ENCODE measurements at places on chromosomes 1 and 21.

DNA sequence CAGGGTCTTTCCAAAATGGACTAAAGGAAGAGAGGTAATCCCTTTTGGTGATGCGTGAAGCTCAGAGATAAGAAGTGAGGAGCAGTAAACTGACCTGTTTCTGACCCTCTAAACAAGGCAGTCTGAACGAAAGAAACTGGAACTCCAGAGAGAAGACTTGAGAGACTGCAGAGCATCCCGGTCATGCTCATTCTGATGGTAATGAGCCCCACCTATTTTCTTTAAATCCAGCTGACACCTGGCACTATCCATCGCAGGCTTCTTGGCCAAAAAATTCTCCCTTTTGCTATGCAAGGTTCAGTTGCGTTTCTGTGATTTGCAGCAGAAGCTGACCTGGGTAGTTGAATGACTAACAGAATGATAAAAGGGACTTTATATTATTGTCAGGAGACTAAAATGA lies 105.9 kb upstream of the KCNK2 start:
- no peak for DNase-seq

DNA sequence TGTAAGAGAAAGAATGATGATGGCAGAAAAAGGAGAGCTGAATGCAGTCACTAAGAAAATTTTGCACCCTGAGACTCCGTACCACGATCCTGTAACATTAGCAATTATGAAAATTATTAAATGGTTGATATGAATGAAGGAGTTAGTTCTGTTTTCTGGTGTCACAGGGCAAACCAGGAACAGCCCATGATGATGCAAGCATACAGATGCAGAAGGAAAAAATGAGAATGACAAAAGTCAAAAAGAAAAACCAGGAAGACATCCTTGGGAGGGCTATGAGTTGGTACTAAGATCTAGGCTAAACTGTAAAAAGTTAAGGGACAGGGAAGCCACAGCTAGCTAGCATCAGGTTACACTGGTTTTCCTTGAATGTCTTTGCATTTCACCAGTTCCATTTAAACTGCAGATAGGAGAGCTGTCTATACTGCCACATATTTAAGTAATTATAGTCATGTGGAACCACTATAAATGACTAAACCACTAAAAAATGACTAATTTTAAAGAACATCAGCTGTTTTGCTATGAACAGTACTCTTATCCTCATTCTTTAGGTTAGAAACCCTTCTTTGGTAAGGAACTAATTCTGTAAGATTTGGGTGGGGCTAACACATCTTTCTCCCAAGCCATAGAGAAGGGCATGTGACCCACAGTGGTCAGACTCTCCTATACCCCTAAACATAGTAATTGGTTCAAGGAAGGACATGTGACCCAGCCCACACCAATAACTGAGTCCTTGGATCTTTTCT lies 11.4 kb downstream of the DOCK7 start:
- DNase-seq = no peak

DNA sequence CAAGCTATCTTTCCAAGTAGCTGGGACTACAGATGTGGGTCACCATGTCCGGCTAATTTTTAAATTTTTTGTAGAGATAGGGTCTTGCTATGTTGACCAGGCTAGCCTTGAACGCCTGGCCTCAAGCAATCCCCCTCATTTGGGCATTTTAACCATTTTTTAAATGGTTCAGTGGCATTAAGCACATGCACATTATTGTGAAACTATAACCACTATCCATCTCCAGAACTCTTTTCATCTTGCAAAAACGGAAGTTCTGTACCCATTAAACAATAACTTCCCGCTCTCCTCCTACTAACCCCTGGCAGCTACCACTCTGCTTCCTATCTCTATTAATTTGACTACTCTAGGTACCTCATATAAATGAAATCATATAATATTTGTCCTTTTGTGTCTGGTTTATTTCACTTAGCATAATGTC lies 4.8 kb upstream of the IL6R start:
- DNase-seq = no peak

DNA sequence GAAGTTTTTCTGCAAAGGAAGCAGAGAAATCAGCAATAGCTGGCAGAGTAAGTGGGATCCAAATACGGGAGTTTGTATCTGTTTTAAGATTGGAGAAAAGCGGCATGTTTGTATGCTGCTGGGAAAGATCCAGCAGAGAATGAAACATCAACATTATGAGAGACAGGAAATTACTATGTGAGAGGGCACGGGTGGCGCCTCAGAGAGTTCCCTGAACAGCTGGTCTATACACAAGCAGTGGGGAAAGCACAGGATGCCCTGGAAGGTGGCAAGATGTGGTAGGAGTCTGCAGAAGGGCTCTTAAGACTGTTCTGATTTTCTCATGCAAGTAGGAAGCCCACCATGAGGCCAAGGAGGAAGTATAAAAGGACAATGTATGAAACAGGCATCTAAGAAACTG lies 130.4 kb downstream of the RERE start:
- DNase-seq = no peak

GRCh38 chr1:230745071-230745470 lies 2.1 kb upstream of the CAPN9 start:
- DNase-seq = no peak

DNA sequence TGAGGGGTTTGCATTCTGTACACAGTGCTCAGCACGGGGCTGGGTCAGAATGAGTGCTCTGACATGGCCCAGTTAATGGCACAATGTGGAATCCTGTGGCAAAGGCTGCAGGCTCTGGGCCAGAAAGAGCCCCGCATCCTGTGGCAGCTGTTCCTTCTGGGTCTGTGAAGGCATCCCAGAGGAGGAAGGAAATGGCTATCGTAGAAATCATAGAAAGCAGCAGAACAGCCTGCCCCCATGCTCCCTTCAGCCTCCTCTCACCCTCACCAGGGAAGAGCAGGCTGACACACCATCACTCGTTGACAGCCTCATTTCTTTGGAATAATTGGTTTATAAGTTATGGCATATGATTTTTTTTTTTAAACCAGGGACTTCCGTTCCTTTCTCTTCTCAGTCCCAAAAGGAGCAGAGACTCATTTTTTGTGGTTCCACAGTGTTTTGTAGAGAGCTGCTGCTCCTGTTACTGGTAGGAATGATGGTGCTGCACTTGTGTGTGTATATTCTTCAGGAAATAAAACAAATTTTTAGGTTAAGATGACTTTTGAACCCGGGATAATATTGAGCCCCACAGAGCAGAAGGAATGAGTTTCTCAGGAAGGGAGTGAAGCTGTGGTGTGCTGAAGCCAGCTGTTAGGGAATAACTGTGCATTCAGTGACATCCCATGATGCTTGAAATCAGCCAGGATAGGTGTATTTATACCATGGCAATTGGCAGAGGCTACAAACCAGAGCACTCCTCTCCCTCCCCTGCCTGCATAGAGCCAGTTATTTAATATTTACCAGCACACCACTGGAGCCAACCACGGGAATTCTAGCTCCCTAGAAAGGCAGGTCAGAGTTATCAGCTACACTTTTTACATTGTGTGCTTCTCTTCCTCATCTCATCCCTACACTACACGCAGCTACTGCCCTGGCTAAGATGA lies 32.0 kb downstream of the PLXNA2 start:
- no peak for DNase-seq

- DNase-seq = no peak
Measured at GRCh38 chr1:186849271-186849671, 20.5 kb downstream of the PLA2G4A start.

GRCh38 chr21:16514316-16514715 lies 784.5 kb downstream of the USP25 start:
- no peak for DNase-seq

DNA sequence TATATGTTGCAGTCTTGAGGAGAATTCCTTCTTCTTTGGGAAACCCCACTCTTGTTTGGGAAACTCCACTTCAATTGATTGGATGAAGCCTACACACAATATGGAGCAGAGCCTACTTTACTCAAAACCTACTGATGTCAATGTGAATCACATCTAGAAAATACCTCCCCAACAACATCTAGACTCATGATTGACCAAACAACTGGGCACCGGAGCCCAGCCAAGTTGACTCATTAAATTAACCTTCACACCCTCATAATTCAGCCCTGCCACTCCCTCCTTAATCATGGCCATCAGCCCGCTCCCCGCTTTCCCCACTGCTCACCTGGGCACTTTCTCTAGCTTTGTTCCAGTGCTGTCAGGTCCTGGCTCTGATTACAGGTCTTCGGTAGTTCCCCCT lies 208.1 kb upstream of the MAP1LC3C start:
- no peak for DNase-seq

GRCh38 chr1:48536477-48536876 lies 64.5 kb upstream of the SPATA6 start:
- no peak for DNase-seq

DNA sequence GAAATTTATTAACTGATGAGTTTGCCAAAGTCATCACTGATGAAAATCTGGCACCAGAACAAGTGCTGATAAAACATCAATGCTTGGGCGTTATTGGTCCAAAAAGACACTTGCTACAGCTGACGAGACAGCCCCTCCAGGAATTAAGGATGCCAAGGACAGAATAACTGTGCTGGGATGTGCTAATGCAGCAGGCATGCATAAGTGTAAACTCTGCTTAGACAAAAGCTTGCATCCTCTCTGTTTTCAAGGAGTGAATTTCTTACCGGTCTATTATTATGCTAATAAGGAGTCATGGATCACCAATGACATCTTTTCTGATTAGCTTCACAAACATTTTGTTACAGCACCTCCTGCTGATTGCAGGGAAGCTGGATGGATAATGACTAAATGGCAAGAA lies 402.0 kb downstream of the LTN1 start:
- no peak for DNase-seq

DNA sequence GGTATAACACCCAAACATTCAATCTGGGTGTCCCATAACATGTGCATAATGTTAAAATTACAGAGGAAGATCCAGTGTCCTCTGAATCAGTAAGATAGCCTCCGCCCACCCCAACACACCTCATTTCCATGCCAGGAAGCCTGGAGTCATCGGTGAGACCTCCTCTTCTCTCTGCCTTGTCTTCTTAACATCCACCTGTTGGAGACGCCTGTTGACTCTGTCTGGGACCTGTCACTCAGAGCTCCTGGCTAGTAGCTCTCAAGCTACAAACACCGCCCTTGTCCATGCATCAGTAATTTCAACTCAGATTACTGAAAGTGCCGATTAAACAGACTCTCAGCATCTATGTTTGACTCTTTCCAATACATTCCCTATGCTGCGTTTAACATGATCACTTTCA lies 27.4 kb downstream of the KCNJ15 start:
- no peak for DNase-seq

- no peak for DNase-seq
Measured at GRCh38 chr1:100699744-100700143, 19.8 kb upstream of the VCAM1 start.

DNA sequence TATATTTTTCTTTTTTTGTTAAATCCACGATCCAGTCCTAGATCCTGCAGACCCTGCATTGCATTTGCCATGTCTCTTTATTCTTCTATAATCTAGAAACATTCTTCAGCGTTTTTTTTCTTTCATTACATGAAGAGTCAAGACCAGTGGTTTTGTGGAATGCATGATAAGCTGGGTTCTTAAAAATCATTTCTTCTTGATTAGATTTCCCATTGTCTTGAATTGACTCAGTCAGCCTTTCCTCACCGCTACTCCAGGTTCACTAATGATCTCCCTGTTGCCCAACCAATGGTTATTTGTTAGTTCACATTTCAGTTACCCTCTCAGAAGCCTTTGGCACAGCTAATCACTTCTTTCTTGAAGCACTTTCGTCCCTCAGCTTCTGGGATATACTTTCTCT lies 25.2 kb downstream of the CHD1L start:
- no peak for DNase-seq

DNA sequence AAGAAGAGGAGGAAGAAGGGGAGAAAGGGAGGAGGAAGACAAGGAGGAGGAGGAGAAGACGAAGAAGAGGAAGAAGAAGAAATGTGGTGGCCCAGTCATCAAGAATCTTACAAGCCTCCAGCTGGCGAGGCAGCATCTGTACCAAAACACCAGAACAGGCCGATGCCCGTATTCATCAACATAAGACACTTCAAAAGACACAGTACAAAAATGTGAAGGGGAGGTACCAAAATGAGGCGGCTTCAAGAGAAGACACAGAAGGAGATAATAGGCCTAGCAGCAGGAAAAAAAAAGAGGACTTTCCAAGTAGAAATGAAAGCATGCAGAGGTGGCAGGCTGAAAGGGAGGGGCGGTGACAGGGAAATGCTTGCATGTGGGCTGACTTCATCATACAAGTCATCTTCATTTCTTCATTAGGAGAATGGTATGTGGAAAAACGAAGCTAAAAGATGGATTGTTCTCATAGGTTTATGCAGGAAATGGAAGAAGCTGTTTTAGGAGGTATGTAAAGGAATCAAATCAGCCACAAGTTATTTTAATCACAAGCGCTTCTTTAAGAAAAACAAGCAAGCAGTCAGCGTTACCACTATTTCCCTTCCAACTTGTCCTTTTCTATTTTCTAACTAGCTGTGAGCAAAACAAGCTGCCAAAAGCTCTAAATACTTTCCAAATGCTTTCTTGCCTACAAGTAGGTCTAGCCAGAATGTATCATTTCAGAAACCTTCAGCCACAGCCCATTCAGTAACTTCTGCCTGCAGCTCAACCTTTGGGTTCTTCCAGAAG lies 192.3 kb downstream of the SLC45A1 start:
- peak; percentile 86 for DNase-seq

GRCh38 chr1:100028765-100029164 lies 59.0 kb downstream of the SLC35A3 start:
- no peak for DNase-seq

DNA sequence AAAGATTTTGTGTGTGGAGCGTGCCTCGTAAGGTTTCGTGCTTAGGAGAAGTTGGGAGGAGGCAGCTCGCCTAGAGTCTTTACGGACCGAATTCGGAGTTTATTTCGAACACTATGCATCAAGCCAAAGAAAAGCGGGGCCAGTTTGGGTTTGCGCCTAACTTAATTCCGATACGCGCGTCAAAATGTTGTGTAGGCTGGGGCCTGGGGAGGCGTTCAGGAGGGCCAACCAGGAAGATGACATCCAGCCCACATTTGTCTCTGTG lies 6.4 kb downstream of the FOXD2 start:
- DNase-seq = no peak

- peak; percentile 77 for DNase-seq
Measured at GRCh38 chr1:180912211-180912800, 391 bp upstream of the KIAA1614 start.

GRCh38 chr1:93701629-93702028 lies 20.0 kb upstream of the BCAR3 start:
- DNase-seq = no peak

DNA sequence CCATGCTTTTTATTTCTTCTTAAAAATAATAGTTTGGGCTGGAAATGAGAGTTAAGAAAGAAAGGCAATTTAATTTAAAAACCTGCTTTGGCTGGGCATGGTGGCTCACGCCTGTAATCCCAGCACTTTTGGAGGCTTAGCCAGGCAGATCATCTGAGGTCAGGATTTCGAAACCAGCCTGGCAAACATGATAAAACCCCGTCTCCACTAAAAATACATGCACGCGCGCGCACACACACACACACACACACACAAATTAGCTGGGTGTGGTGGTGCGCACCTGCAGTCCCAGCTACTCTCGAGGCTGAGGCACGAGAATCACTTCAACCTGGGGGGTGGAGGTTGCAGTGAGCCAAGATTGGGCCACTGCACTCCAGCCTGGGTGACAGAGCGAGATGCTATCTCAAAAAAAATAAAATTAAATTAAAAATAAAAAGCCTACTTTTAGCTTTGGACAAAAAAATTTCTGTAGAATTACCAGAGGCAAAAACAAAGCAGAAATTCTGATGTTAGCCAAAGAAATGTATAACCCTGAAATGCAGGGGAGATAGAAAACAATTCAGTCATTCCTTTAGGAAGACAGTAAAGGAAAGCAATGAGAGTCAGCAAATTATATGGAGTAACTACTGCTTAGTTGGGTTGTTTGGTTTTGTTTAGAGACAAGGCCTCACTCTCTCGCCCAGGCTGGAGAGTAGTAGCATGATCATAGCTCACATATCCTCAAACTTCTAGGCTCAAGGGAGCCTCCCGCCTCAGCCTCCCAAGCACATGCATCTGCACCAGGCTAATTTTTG lies 15.7 kb upstream of the IPP start:
- no peak for DNase-seq

Data from kidney (tissue), 22 donors.